Cortex of kidney (tissue), 1 donor: ENCODE measurements at places on chromosomes 5 and 9.

DNA sequence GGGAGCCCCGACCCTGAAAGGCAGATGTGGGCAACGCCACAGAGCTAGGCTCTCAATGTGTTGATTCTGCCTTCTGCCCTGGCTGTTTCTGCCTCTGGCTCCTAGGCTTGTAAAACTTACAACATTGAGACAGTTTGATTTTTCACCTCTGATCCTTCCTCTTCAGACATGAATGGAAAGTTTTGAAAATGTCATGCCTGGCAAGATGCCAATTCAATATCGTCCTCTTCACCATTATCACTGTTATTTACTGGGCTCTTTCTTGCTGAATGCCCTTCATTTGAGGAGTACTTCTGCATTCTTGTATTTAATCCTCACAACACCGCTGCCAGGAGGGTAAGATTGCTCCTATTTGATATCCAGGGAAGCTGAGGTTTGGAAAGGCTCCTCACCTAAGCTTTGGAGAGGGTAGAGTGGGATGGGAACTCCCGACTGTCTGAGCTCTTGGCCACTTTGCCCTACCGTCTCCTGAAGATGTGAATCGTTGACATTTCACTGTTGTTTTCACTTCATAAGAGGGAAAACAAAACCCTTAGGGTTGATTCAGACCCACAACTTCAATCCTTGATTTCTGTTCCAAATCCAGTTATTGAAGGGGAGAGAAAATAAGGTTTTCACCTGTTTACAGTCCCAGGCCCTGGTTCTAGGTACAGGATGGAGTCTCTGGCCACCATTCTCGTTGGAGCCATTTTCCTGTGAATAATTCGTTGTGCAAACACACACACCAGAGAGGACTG, 12.7 kb upstream of the FGF1 start:
- DNase-seq, result no peak

DNA sequence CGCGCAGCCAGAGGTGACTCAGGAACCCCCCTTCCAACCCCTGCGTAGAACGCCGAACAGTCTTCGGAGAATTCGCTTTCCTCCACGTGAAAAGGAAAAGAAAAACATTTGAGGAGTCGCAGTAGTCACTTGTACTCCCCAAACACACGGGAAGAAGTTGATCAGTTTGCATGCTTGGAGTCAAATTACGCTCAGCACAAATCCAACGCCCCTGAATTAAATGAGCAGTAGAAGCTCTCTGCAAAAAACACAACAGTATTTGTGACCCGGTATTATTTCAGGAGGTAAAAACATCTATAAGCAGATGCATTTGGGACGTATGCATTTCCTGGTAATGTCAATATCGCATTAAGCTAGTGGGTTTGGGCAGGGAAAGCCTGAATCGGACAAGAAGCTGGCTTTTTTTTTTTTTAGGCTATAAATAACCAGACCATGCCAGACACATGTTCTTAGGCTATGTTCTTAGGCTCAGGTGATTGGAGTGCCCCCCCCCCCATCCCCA, 854 bp upstream of the ARL15 start:
- DNase-seq, result no peak

- no peak for DNase-seq
Measured at GRCh38 chr5:142726188-142726731, 40.4 kb upstream of the FGF1 start.

DNA sequence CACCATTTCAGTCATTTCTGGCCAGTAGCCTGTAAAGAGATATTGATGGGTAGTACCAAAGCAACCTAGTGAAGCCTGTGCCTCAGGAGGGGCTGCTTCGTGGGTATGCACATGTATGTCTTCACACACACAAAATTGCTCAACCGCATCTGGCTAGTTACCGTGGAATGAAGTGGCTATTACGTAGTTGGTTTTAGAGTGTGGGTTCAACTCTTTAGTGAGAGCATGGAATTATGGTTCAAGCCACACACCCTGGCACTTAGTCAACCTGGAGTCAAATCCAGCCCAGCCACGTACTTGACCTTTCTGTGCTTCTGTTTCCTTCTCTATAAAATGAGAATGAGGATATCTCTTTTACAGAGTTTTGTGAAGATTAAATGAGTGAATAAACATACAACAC, 174.9 kb downstream of the TTC39B start:
- DNase-seq, result no peak

- no peak for DNase-seq
Measured at GRCh38 chr9:35652829-35653209, 2.1 kb upstream of the SIT1 start.

GRCh38 chr5:125140855-125141254, 394.4 kb upstream of the ZNF608 start:
- no peak for DNase-seq

GRCh38 chr9:19074836-19075235, 25.6 kb downstream of the RRAGA start:
- DNase-seq, result no peak

DNA sequence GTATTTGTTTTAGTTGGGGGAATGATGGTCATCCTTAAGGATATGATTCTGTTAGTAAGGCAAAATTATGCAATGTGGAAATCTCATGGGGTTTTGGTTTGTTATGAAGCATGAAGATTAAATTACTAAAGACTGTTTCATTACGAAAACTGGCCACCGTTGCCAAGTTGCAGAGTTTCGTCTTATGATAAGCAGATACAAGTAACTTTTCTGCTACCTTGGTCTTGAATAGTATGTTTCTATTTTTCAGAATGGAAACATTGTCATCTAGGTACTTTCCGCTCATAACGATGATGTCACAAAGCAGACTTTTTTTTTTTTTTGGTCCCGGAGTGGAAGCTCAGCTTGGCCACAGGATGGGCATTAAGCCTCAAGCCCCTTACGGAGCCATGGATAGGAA, 4.2 kb downstream of the CCNI2 start:
- no peak for DNase-seq
